Cardiac septum (tissue), 1 donor: ENCODE measurements at places on chromosomes 12 and 14.

DNA sequence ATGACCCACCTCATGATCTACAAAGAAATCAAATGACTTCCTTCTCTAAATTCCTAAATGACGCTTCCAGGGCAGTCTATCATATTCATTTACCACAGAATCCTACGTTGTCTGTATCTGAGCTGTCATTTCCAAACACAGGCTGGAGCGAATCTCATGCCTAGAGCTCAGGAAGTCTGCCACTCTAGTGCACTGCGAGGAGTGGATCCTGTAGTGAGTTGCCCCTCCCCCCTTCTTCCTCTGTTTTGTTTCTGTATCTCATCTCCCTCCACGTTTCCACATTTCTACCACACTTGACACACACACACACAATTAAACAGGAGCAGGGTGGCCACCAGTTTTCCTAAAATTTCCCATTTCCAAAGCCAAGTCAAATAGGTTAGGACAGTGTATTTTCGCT lies 415.4 kb upstream of the PRICKLE1 start:
- no peak for DNase-seq

- no peak for DNase-seq
These were observed 119.2 kb downstream of the GALC start for GRCh38 chr14:87873741-87874140.

- DNase-seq, result peak; percentile 91
These were observed at the start of gene MSRB3 for GRCh38 chr12:65278576-65279368. MSRB3 (plus strand) TSS chr12:65278683; CDS start chr12:65308580, 29,897 bp downstream.

DNA sequence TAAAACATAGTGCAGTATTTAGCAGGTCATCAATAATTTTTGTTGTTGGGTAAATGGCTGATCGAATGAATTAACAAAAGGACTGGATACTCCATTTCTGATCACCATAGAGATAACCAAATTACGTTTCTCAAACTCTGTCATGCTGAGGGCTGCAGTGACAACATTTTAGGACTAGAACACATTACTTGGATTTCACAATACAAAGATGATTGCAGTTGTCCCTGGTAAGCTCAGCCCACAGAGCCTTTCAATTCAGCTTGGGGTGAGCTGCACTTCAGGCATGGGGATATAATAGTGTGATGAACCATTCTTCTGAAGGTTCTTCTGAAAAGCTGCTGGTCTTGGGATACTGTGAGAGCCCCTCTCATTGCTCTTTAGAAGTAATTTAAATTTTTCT lies 74.3 kb downstream of the FAR2 start:
- DNase-seq, result no peak

DNA sequence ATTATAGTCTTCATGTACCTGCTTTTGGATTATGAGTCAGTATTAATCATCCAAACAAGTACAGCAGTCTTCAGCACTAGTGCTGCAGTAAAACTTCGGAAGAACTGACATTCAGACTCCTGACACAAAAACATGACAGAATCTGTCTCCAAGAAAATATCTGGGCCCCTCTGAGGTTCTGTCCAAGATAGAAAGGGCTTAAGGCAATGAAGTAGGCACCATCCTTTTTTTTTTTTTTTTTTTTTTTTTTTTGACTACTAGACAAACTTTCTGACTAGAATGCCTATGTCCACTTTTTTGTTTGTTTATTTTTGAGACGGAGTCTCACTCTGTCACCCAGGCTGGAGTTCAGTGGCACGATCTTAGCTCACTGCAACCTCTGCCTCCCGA lies 112.5 kb downstream of the MED13L start:
- no peak for DNase-seq
